ENCODE measurements at places on chromosomes 13 and 19. TPM values are rescaled to one million over a fixed set of nuclear protein-coding genes. Genes with fewer than 3 reads are reported as not detected.

DNA sequence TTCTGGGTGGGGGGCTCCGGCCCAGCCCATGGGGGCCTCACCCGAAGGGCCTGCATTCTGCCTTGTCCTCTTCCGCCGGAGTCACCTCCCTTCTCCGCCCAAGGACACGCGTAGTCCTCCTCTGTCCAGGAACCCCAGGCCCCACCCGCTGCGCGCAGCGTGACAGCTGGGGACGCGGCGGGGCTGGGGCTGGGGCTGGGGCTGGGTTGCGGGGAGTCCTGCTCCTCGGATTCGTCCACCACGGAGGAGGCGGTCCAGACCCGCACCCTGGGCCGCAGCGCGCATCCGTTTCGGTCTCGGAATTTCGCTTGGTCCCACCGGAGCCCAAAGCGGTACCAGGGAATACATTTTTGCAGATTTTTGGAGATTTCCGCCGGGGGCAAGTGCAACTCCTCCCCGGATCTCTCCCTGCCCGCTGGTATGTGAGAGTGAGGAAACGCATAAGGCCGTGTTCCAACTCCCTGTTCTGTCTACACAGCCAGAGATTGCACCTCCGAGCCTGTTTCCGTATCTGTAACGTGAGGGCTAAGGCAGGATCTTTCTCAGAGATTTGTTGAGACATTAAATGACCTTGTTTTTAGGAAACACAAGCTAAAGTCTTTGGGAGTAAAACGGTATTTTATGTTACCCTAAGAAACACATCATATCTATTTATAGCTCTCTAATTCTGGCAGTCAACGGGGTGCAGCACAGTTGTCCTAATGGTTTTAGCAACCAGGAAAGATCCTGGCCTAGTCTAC is at the start of gene COX7A1:
TSS of gene COX7A1 (minus strand) at position 96 of the 740 bp plus-strand sequence. CDS start at position 56, 40 bp downstream.
- peak; percentile 87 for DNase-seq

Gene C13orf42
- total RNA-seq: not detected

Gene MCEMP1
- 1.1 TPM for total RNA-seq

DNA sequence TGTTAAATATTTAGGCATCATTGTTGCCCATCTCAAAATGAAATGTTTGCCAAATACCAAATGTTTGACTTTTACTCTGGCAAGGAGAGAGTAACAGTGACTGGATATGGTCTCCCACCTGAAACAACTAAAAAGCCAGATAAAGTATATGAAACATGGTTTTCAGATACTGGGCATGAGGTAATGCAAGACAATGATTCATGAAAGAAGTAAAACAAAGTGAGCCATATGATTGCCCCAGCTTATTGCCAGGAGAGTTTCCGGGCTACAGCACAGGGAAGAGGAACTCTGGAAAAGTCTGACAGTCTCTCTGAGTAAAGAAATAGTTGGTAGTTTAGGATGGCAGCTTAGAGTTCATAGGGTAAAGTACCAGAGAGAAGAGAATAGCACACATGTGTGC is 354.6 kb downstream of the DNAJC15 start:
- no peak for DNase-seq

GRCh38 chr13:44232774-44233173 is 140.8 kb upstream of the SERP2 start:
- DNase-seq: no peak

Gene SMIM24
- not detected for total RNA-seq

DNA sequence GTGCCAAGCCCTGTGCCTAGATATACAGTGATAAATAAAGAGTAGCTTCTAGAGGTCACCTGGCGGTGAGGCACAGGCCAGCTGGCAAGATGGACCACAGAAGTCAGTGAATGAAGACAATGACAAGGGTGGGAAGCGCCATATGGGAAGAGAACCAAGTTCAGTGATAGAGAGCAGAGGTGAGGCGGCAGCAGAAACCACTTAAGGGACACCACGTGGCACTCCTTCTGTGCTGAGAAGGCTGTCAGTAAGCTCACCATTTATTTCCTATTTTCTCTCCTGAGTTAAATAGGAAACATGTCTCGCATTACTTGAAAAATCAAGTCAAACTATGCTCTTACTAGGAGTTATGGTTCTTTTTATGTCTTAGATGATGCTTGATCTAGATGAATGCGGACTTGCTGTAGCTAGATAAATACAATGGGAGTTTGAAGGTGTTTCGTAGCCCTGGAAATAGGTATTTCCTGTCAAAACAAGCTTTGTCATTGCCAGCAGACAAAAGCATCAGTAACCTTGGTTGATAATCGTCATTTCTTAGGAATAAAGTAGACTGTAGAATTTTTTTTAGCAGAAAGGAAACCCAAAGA is 17.8 kb downstream of the ALOX5AP start:
- DNase-seq: no peak

GRCh38 chr19:16433986-16434385 is 37.8 kb downstream of the EPS15L1 start:
- DNase-seq: no peak

Gene DZIP1
- total RNA-seq: 4.7 TPM

Gene LYPD4
- total RNA-seq: not detected

DNA sequence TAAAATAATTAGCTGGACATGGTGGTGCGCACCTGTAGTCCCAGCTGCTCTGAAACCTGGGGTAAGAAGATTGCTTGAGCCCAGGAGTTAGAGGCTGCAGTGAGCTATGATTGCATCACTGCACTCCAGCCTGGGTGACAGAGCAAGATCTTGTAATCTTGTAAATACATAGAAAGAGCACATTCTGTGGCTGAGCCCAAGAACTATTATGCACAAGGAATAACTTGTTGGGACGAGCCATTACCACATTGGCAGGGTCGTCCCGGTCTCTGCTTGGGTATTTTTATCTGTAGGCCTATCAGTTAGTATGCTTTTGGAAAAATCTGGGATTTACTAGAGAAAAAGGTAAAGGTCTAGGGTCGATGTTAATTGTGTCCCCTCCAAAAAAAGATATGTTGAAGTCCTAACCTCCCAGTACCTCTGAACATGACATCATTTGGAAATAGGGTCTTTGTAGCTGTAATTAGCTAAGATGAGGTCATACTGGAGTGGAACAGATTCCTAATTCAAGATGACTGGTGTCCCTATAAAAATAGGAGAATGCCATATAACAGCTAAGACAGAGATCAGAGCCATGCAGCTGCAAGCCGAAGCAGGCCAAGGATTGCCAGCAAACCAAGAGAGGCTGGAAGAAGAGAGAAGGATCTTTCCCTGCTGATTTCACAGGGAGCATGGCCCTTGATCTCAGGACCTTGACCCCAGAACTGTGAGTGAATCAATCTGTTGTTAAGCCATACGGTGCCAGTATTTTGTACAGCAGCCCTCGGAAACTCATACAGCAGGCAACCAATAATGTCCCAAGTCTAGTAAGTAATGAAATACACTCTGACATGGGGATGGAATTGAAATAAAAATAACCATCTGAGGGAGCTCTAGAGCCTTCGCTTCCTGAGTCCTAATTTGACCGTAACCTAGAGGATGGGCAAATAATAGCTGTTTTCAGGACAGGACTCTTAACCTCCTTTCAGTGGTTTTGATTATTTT is 77.0 kb downstream of the TM9SF2 start:
- no peak for DNase-seq

Gene C19orf67
- not detected for total RNA-seq

DNA sequence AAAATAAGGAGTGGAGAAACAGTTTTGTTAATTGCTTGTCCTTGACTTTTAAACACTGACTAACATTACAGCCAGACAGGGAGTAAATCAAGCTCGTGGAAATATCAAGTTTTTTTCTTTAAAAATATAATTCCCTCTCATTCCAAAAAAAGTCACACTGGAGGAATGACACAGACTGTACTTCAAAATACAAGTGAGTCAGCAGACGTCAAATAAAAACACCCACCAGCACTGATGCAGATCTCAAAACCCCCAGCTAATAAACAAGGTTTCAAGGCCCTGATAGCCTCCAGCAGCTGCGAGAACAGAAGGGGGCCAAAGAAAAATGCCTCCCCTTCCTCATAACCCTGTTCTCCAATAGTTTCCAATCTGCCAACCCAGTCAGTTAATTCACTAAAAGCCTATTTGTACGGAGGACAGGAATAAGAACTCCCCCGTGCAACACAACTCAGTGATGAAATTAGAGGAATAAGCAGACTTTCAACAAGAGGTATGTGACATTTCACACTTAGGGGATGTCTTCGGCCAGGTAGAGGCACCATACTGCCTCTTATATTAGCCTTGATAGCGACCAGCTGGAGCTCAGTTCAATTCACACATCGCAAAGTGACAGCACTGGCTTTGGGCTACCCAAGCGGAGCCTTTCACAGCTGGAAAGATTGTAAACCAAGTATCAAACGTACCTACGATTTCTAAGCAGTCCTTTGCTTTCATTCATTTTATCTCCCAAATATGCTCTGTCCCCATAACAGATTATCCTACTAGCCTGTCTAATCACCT is 561.0 kb upstream of the KLF12 start:
- DNase-seq: no peak

Gene POLR2I
- total RNA-seq: 145 TPM

- DNase-seq: no peak
Observed at GRCh38 chr19:40686882-40687524, 3.4 kb downstream of the NUMBL start.

DNA sequence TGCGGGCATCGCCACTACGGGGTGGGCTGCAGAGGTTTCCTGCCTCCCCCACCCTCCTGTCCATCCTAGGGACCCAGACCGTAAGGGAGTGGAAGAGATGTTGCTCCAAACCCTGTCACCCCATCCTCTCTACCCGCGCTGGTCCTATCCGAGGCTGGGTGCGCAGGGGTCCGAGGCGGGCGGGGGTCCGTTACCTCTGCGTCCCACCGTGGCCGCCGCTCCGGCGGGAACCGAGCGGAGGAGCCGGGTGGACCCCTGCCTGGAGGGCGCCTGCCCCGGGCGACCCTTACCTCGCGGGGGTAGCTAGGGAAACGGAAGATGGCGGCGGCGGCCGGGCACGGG is at the start of gene DGKH:
TSS of gene DGKH (plus strand) at position 307 of the 342 bp plus-strand sequence. CDS start 126 bp downstream, outside the sequence.
- DNase-seq: no peak

GRCh38 chr13:95530178-95530577 is 22.3 kb upstream of the CLDN10 start:
- no peak for DNase-seq

DNA sequence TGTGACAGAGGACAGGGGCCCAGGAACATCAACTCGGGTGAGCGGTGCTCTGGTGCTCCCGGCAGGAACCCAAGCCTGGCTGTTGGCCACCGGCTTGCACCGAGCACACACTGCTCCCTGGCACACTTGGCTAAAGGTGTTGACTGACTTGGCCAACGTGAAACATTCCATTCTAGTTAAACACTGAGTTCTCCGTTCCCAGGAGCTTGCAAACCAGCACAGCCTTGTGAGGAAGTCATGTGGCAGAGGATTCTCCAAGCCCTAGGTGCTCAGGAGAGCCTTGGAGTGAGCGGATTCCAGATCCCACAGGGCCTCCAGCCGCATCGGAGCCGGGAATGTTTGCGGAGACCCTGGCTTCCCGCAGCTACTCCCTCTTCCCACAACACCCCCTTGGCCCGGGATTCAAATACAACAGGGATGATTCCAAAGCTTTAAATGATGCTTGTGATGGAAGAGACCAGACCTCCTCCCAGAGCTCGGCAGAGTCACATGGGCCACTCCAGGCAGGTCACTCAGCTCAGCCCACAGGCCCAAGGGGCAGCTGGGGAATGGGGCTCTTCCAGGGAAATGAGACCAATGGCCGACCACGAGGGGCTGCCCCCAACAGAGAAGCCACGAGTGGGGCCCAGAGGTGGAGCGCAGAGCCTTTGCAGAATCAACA is 2.9 kb downstream of the C13orf46 start:
- DNase-seq: peak; percentile 68

DNA sequence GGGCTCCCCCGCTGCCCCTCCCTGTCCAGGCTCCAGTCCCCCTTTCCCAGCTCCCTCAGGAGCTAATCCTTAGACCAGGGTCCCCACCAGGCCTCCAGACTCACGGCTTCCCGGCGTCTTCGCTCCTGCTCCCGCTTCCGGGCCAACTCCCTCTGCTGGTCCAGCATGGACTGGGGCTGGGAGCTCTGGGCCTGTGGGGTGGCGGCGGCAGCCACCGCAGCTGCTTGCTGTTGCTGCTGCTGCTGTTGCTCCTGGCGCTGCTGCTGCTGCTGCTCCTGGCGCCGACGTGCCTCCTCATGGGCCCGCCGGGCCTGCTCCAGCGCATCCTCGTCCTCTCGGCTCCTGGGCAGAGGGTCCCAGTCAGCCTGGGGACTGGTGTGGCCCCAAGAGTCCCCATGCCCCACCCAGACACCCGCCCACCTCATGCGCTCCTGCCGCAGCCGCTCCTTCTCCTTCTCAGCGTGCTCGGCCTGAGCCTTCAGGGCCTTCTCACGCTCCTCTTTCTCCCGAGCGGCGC is 6.4 kb upstream of the EPHX3 start:
- DNase-seq: no peak

Gene FREM2
- total RNA-seq: 0.03 TPM

DNA sequence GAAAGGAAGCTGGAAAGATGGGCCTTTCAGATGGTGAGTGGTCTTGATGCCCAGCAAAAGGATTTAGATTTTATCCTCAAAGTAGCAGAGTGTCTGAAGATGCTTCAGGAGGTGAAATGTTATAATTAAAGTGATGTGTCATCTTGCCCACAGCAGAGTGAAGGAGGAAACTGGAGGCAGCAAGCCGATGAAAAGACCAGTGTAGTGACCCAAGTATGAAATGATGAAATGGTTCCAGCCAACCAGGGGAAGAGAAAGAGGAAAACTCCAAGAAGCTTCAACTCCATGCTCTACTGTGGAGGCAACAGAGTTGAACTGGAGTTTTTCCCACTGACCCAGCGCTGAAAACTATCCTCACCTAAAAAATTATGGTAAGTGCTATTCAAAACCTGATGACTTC is 66.7 kb downstream of the FOXO1 start:
- no peak for DNase-seq

DNA sequence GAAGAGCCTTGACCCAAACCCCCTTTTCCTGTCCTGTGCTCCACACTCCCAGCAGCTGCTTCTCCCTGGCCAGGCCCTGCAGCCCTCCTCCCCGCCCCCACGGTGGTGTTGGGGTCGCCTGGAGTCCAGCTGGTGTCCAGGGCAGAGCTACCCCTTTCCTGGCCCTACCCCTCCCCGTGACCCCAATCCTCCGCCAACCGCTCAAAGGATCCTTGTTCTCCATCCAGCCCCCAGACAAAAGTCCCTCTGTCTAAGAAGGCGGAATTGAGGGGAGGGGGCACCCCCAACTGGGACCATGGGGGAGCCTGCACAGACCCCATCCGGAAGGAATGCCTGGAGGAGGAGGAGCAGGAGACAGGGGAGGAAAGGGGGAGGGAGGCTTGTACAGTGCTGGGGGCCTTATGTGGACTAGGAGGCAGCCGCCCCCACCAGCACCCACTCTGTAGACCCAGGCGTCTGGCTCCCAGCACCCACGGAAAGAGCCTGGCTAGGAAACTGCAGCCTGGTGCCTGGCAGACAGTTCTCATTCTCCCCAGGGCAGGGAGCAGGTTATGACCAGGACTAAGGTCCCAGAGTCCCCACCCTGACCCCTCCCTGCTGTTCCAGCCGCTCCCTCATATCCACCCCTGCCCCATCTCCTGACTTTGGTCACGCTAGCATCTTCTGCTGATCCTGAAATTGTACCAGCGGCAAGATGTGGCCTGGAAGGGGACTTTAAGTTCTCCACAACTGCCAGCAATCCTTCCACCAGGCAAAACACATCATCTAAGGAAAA is at the start of gene FXYD3:
TSS of gene FXYD3 (plus strand) at position 647 of the 775 bp plus-strand sequence. CDS start 3,554 bp downstream, outside the sequence.
- no peak for DNase-seq

Gene KLK14
- total RNA-seq: 2.8 TPM

GRCh38 chr19:27776524-27776923 is 1436.4 kb downstream of the UQCRFS1 start:
- DNase-seq: no peak

Measured in Right ventricle myocardium inferior (tissue), 1 donor.